Nephron progenitor cell (in vitro differentiated cells): ENCODE measurements at places on chromosomes 7 and 10.

DNA sequence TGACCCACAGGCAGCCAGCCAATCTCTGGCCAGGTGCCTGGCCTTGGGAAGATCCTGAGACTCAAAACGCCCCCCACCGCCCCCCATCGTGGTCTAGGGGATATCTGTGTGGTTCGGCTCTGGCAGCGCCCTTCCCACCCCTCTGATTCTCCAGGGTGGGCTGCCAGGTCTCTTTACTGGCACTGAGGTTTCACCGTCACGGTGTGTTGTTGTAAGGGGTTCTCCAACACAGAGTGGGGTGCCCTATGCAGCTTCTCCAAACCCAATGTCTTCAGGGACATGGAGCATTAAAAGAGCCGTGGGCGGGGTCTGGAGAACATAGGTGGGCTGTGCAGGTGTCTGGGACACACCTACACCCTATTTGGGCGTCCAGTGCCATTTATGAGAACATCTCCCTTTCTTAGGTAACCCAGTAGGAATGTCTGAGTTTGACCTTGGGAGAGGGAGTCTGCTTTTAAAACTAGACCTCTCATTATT is 1.5 kb downstream of the MAFK start:
- no peak for DNase-seq

GRCh38 chr7:130182990-130183389 is 22.2 kb downstream of the TMEM209 start:
- no peak for DNase-seq

DNA sequence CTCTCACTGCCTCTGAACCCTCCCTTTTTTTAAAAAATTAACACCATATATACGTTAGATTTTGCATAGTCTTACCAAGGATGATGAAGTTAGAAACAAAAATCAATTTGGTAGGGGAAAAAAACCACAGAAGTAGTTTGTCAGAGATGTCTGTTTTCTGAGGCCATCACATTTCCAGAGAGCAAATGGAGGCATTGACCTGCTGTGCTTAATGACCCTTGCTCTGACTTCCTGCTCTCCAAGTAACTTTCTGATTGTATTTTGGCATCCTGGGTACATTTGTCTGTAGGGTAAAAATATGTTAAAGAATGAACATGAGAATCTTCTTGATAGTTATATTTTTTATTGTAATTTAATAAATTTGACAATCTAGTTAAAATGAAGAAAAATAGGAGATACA is 140.2 kb downstream of the LCOR start:
- no peak for DNase-seq

GRCh38 chr7:151552352-151553028 is 32.8 kb upstream of the RHEB start:
- DNase-seq, result no peak

- DNase-seq, result no peak
Measured at GRCh38 chr10:33241351-33241750, 93.1 kb downstream of the NRP1 start.

GRCh38 chr10:98364432-98365102 is 50.4 kb downstream of the PYROXD2 start:
- no peak for DNase-seq

GRCh38 chr7:80721883-80722615 is 83.6 kb downstream of the CD36 start:
- no peak for DNase-seq

DNA sequence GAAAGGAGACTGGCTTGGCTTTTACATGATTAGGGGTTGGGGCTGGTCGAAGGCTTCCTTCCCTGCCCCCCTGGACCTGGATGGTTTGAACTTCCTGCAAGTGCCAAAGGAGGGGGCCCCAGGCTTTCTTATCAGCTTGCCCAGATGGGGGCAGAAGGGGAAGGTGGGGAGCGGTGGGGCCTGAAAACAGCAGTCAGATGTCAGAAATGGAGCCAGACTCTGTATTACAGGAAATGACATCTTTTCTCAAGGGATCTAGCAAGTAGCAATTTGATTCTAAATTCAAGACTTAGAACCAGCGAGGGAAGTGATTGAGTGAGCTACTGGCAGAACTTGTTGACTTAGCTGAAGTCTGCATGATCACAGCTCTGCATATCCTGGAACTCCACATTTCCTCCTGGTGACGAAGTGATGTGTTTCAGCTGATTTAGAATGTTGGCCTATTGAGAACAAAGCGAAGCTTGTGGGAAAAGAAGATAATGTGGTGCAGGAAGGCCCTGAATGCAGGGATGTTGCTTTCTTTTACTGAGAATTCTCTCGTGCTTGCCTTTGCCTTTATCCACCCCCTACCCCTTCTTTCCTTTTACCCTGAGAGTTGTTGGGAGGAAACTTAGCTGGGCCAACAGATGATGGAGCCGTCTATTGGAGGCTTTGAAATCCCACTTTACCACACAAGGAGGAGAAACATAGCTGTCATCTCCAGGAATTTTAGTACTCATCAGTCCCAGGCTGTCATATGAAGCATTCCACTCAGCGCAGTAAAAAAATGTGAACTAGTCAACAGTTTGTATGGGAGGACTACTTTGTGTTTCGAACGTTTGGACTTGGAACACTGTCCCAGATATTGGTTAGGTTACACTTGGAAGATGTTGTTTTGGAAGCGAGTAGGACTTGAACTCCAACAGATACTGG is 43.2 kb downstream of the CCNY start:
- DNase-seq, result no peak

DNA sequence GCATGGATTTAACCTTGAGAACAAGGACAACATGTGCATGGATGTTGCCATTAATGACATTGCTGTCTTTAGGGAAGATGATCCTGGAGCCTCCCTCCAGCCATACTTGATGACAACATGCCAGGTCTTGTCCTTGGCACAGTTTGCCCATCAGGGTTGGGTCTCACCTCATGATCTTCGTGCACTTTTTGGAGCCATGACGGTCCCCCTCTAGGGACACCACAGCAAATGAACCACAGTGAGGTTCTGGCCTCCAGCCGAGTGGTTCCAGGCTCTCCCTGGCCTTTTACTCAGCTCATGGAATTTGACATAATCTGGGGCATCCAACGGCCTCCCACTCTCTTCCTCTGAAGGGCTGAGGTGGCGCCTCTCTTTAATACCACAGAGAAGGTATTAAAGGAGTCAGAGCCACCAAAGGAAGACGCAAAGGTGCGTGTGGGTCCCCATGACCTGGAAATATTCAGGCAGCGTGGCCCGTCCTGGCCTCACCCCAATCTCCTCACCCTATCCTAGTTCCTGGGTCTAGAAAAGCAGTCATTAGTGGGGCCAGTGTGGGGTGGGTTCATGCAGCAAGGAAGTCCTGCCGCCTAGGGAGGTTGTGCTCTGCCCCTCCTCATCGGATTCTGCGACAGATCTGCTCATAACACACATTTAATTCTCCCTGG is 184.8 kb downstream of the CXCL12 start:
- DNase-seq, result no peak
